Activated naive CD4-positive, alpha-beta T cell treated with anti-CD3 and anti-CD28 coated beads, Interleukin-2, amount 50 U/mL, for 16 hours (primary cell): ENCODE measurements at places on chromosomes 4 and X.

GRCh38 chr4:17480210-17480927 is 31.5 kb downstream of the QDPR start:
- DNase-seq, result no peak

- DNase-seq, result no peak
These were observed 6.9 kb upstream of the WDR1 start for GRCh38 chr4:10123227-10124101.

- no peak for DNase-seq
These were observed 62.6 kb downstream of the GATB start for GRCh38 chr4:151698213-151698612.

GRCh38 chr4:74054483-74055047 is 16.1 kb upstream of the CXCL3 start:
- no peak for DNase-seq

DNA sequence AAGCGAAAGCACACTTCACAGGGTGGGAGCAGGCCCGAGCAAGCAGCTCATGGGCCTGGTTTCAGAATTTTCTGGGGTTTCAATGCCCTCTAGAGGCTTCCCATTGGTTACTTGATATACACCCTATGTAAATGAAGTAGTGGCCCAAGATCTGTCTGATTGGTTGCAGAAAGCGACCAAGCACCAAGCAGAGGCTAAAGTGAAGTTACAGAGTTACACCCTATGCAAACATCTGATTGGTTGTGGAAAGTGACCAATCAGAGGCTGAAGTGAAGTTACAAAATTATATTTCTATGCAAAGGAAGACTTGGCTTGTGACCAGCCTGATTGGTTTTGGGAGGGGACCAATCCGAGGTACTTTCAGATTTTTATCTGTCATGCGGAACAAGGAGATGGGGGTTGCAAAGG is 8.2 kb downstream of the FHIP1A start:
- DNase-seq, result no peak

DNA sequence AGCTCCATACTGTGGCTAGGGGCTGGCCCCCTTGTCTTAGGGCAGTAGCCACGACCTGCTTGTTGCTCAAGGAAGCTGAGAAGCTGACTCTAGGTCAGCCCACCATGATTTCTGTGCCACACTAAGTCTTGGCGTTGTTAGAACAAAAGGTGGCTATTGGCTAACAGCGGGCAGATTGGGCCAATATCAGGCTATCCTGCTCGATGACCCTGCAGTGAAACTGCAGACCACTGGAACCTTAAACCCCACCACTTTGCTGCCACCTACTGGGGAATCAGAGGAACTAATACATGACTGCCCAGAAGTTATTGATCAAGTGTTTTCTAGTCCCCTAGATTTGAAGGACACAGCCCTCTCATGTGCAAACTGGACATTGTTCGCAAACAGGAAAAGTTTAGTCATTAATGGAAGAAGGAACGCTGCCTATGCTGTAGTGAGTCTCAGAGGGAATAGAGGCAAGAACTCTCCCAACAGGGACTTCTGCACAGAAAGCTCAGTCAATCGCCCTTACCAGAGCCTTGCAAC is 17.0 kb upstream of the PAPSS1 start:
- peak; percentile 32 for DNase-seq

GRCh38 chr4:150363721-150364688 is 217.9 kb upstream of the MAB21L2 start:
- DNase-seq, result no peak

GRCh38 chr4:174934360-174934759 is 16.2 kb downstream of the ADAM29 start:
- DNase-seq, result no peak

DNA sequence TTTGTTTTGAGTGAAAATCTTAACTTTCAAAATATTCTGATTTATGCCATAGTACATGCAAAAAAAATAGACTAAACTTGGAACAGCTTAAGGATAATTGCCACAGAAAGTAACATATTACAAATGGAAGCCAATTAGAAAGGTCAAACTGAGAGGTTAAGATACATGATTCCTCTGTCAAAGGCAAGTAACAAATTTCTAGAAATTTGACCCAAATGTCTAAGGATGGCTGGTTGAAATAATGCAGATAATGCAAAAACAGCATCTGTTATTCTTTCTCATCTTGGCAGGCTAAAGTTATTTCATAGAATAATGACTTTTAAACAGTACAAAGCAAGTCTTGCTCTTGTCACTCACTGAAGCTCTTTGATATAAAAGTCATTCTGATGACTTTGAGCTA is 10.5 kb downstream of the FGF5 start:
- DNase-seq, result no peak

GRCh38 chrX:15418707-15419181 is 34.5 kb upstream of the VEGFD start:
- no peak for DNase-seq

DNA sequence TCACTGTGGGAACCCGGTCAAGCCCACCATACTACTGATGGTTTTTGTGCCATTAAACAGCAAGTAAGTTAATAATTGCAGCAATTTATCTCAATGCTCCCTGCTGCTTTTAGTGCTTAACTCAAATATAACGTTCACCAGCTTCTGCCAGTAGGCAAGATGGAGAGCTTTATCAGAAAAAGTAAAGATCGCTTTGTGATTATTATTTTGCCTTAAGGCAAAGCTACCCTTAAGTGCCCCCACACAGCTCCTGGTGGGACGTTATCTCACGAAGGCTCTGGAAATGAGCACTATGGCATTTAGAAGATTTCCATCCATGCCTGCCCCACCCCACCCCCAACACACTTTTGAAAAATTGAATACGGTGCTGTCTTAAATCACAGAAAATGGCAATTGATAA is 59.4 kb downstream of the KDR start:
- no peak for DNase-seq

- DNase-seq, result peak; percentile 49
These were observed at the start of gene CTPS2 for GRCh38 chrX:16712548-16713155. Gene CTPS2 (minus strand): TSS chrX:16712669. CDS start chrX:16702902, 9,767 bp downstream.

DNA sequence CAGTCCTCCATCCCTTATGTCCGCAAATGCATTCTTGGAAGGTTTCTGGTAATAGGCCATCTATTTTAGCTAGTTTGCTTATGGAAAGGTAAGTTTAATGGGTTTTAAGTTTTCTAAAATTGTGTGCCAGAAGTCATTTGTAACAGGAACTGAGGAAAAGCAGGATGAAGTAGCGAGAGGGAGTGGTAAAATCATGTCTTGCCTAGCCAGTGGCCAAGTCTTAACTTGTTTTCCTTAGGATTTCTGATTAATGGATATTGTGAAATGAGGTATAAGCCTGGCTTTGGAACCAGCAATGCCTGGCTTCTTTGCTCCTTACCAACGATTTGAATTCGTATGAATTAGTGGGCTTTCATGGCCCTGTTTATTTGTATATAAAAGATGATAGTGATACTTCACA is 7.3 kb downstream of the SEC24B start:
- DNase-seq, result no peak

DNA sequence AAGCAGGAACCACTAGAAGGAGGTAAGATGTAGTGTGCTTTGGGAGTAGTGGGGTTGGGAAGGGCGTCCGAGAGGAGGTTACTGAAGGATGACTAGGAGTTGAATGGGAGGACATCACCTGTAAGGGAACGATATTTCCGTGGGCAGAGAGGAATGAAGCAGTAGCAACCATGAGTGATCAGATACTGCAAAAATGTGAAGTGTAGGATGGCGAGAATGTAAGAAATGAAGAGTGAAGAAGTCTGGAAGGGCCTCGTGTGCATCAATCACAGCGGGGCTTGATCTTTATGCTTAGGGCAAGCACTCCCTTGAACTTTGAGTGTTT is 594 bp downstream of the MSMO1 start:
- DNase-seq, result no peak

DNA sequence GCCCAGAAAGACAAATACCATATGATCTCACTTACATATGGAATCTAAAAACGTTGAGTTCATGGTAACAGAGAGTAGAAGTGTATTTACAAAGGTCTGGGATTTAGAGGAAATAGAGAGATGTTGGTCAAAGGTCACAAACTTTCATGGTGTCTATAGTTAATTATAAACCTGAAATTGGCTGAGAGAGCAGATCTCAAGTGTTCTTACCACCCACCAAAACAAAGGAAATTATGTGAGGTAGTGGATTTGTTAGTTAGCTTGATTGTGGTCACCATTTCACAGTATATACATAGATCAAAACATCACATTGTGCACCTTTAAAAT is 186.8 kb downstream of the NWD2 start:
- DNase-seq, result no peak

GRCh38 chr4:182695009-182695408 is 222.2 kb downstream of the DCTD start:
- DNase-seq, result no peak

DNA sequence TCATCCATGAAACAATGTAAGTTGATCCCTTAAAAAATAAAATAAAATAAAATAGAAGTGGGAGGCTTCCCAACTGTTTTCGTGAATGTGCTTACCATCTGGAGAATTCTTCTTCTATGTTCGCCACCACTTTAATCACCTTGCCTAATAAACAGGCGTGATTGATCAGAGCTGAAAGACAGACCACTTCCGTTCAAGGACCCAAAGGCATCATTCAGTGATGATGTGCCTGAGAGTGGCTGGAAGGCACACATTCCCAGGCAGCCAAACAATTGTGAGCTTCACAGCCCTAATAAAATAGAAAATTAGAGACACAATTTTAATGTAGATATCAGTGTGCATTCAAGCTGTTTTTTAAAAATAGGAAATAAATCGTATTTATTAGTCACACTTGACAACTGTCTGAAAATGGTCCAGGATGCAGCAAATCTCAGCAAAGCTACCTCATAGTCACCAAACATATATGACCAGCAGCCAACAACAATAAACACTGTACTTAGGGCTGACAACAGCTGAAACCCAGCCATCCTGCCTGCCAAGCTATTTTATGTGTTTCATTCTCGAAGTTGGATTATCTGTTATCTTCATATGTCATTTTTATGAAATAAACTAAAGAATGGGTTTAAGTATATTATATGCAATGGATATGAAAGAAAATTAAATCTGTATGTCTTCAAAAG is 163.2 kb upstream of the FAM9B start:
- no peak for DNase-seq

DNA sequence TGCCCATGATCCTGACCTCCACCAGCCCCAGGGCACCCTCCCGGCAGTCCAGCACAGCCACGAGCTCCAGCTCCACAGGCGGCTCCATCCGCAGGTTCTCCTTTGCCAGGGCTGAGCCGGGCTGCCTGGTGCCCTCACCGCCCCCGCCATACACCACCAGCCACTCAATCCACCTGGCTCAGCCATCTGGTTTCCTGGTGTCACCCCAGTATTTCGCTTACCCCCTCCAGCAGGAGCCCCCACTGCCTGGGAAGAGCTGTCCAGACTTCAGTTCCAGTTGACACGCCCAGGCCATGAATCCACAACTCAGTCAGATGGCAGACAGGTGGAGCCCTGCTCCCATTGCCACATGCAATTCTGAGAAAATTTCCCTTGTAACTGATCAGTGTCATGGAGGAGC is 3.9 kb downstream of the SHISA3 start:
- DNase-seq, result no peak

DNA sequence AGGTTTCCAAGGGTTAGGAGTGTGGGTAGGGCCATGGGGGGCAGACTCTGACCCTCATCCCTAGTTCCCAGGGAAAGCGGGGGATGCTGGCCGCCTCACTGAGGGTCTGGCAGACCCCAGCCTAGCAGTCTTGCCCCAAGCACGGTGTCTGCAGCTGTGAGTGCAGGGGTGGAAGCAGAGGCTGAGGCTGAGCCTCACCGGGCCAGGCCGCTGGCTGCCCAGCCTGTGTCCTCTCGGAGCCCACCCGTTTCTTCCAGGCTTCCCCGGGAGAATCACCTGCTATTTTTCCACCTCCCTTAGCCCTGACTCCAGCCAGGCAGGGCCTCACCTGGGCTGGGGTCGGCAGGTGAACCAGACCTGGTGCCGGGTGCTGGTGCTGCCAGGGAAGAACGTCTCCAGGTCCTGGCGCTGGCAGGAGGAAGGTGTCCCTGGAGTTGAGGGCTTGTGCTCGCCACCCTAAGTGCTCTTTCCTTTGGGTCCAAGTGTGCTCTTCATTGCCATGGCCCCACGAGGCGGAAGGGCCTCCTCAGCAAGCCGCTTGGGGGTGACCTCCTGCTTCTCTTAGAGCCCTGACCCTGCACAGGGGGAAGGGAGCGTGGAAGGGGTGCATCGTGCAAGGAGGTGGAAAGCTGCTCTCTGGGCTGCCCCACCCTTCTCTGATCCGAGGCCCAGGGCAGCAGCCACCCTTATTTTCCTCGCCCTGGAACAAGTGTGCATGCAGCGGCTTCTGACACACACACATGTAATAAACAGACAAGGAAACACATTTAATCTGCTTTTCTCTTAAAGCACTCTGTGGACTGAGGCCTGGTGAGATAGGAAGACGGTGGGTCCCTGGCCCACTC is 112.7 kb downstream of the FAM53A start:
- no peak for DNase-seq

- DNase-seq, result no peak
These were observed 418.2 kb downstream of the STIM2 start for GRCh38 chr4:27278615-27279375.

DNA sequence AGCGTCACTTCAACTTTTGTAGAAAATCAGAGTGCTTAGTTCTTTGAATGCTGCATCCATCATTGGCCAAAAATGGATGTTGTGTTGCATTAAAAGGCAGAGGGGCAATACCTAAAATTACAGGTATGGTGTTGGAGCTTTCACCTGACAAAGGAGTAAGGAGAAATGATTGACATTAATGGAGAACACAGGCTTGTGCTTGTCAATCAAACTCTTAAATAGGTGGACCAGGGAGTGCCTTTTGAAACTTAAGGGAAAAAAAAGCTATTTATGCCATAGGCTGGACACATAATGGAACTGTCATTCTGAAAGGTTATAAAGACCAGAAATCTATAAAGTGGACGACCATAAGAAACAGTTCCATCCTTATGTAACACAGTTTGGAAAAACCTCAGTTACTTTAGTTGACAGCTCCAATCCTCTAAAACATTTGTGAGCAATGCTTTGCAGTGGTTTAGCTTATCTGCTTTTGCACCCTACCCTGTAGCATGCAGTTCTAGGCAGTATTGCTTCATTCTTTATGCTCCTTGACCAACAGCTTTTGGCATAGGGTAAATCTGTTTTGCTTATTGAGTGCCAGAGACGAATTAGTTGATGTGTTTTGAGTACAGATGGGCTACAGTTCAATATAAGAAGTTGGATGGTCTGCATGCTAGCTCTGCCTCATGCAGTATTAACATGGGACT is 2.4 kb downstream of the HADH start:
- DNase-seq, result no peak
